ENCODE measurements at places on chromosomes 11 and 22. TPM values are rescaled to one million over a fixed set of nuclear protein-coding genes. Genes with fewer than 3 reads are reported as not detected.

Gene C11orf52
- 8.5 TPM for total RNA-seq

Gene FAM181B
- total RNA-seq = 10.4 TPM

Gene TYR
- not detected for total RNA-seq

- no peak for DNase-seq
Measured at GRCh38 chr22:31106001-31106571, 1.3 kb downstream of the SELENOM start.

Data from ureter (tissue), 1 donor.